Pancreas (tissue), 10 donors: ENCODE measurements at places on chromosomes 2 and 18. TPM values are rescaled to one million over a fixed set of nuclear protein-coding genes. Genes with fewer than 3 reads are reported as not detected.
A peak's percentile ranks its signal among the peaks of the same experiment; 100 is the strongest.

DNA sequence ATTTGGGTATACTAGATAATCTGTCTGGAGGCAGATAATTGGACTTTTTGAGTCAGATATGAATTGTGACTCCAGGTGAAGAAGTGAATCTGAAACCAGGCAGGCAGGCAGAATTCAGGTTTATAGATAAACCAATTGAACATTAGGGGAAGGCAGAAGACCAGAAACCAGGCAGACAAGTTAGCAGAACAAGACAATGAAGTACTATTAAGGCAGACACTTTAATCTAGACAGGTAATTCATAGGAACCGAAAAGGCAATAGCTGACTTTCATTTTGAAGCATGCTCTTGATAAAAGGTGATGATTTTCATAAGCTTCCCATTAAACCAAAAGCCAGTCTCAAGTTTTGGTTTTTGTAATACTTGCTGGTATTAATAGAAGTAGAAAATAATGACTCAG, 19.3 kb upstream of the SLC4A10 start:
- no peak for DNase-seq

DNA sequence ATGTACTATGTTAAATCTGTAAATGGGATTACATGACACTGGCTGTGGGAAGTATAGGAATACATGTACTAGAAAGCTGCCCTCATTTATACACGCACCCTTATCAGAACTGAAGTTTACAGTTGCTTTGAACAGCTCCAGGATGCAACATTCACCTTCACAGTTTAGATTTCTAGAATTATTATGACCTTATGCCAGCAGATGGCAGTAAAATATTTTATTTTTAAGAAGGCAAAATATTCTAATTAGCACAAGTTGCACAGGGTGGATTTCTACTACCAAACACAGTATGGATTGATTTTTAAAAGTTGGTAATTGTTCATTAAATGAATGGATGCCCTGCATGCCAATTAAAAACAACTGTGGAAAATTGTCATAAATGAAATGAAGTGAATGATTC, 670.4 kb downstream of the KCNJ3 start:
- DNase-seq, result no peak

- peak; percentile 21 for DNase-seq
Measured at GRCh38 chr2:86038291-86039081, 67.2 kb downstream of the POLR1A start.

PTCD3 gene
- 42.7 TPM for total RNA-seq
